ENCODE measurements at places on chromosomes 1 and 21. TPM values are rescaled to one million over a fixed set of nuclear protein-coding genes. Genes with fewer than 3 reads are reported as not detected.
A peak's percentile ranks its signal among the peaks of the same experiment; 100 is the strongest.

DNA sequence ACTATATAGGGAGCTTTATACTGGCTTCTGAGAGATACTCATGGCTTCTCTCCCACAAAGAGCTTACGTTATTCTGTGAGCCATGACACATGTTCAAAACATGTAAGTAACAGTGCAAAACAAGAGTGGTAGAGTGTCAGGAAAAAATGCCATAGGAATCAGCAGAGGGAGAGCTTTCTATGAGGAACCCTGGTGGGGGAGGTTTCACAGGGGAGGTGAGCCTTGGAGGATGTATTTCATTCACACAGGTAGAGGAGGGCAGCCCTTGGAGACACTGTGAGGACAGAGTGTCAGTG, 72.7 kb upstream of the LYST start:
- no peak for DNase-seq
- H3K27ac ChIP-seq, result peak overlapping the region; percentile 90
- no peaks in the 10 kb centered on the region for H3K36me3 ChIP-seq
- no peaks in the 10 kb centered on the region for H3K27me3 ChIP-seq
- peaks cover 85% of the 10 kb centered on the region for H3K4me1 ChIP-seq
- H3K4me3 ChIP-seq, result peak overlapping the region; percentile 80

GRCh38 chr21:39681257-39681656, 63.7 kb upstream of the IGSF5 start:
- H3K4me1 ChIP-seq, result no peaks in the 10 kb centered on the region
- no peak overlapping the region for H3K4me3 ChIP-seq
- no peak overlapping the region for H3K27ac ChIP-seq
- peaks cover 1% of the 10 kb centered on the region for H3K27me3 ChIP-seq

The NBL1 gene
- polyA plus RNA-seq, result 2.7 TPM

The ARHGAP29 gene
- polyA plus RNA-seq, result not detected

Data from immature natural killer cell (primary cell).